ENCODE measurements at places on chromosomes 2 and 18.

GRCh38 chr2:134435505-134435904 is 181.6 kb downstream of the MGAT5 start:
- DNase-seq = no peak

- peak; percentile 49 for DNase-seq
Measured at GRCh38 chr2:126886211-126886915, 12.3 kb upstream of the TEX51 start.

DNA sequence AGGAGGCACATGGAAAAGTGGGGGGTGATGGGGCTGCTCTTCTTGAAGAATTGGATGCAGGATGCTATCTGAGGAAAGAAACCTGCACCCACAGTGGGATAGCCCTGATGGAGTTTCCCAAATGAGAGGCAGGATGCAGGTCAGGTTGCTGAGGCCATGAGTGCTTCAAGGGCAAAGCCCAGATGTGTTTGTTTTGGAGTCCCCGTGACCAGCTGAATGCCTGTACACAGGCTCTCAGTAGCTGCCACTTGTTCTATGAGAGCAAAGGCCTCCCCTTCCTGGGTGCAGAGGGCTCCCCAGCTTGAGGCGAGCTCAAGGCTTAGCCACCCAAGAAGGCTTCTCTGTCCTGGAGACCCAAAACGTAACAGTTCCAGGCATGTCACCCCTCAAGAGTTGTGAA is 192.7 kb downstream of the SEPTIN10 start:
- DNase-seq = no peak

DNA sequence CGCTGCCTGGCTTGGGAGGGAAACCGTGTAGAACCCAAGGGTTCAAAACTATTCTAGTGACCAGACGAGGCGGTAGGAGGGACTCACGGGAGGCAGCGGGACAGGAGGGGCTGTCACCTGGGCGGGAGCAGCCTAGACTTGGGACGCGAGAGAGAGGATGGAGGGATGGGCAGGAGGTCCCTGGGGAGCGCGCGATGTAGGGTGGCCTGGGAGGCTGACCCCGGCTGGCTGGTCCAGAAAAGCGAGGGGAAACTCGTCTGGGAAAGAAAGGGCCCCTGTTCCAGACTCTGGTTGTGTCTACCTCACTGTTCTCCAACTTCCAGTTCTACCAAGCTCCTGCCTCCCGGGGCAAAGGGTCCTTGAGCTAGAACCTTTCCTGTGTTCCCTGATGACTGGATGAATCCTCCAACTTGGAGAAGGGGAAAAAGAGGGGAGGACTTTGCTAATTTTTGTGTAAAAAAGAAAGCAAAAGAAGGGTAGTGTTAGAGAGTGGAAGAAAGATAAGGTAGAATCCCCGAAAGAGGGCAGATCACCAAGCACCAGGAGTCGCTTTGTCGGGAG is 1.4 kb downstream of the DOK6 start:
- DNase-seq = peak; percentile 28

DNA sequence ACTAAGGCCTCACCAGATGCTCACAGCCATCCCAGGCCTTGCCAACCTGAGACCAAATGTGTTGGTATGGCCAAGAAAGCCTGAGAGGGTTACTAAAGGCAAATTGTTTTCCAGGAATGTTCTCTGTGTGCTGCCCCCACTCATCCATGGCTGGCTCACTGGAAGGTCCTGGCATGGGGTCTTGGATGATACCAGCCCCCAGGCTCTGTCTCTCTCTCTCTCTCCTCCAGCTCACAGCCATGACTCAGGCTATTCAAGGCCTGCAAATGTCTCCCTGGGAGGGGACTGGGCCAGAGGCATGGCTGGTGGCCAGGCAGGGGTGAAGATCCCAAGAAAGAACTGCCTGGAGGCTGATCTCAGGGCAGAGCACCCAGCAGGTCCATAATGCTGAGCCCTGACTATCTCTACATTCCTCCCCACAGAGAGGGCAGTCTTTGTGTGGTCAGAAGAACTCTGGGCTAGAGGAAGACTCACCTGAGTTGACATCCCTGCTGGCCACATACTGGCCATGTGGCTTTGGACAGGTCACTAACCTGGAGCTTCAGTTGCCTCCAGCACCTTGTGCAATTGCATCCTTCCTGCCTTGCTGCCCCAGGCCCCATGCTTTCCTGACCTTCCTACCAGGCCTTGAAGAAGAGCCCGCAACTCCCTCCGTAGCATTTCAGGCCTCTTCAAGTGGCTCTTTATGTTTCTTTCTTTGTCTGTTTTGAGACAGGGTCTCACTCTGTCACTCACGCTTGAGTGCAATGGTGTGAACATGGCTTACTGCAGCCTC is 150.4 kb downstream of the ZFP36L2 start:
- no peak for DNase-seq

GRCh38 chr2:10238991-10239485 is 63.7 kb upstream of the HPCAL1 start:
- DNase-seq = no peak

DNA sequence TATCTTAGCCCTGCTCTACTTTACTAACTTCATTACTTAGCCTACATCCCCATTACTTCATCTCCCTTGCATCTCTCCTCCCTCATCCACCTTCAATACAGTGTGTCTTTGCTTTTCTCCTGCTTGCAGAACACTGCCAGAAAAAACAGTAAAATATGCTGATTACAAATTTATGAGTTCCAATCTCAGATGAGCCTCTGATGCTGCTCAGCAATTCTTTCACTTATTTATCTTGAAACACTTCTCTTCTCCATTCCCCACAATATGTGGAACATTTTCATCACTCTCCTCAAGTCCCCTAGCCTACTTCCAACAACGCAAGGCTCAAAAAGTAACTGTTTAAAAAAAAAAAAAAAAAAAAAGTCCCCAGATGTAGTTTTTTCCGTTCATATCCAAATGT is 7.1 kb downstream of the VPS54 start:
- no peak for DNase-seq

DNA sequence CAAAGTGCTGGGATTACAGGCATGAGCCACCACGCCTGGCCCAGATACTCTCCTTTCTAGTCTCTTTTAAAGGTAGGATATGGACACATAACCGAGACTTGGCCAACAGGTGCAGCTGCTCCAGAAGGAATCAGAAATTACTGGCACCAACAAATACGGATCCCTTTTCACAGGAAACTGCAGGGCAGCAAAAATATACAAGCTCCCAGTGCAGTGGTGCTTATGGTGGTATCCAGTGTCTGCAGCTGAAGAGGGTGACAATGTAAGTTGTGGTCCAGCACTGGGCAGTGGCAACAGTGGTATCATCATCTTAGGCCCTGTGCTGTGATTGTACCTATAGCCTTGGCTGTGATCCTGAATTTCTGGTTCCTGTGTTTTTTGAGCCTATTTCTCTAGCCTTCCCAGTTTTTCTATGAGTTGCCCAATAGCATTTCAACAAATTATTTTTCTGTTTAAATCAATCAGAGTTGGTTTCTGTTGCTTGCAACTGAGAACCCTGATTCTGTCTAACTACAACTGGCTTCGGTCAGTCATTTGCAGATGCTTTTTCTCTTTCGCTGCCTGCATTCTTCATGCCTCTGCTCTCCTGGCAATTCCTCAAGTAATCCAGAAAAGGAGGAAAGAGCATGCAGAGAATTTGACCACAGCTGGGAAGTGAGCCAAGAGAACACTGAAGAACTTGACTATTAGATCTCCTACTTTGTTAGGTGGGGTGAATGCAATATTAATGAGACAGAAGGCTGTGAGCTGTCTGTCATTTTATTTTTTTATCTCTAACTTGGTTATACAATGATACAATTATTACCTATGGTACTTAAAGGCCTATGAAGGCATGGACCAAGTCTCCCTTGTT is 30.8 kb upstream of the EML4 start:
- no peak for DNase-seq

DNA sequence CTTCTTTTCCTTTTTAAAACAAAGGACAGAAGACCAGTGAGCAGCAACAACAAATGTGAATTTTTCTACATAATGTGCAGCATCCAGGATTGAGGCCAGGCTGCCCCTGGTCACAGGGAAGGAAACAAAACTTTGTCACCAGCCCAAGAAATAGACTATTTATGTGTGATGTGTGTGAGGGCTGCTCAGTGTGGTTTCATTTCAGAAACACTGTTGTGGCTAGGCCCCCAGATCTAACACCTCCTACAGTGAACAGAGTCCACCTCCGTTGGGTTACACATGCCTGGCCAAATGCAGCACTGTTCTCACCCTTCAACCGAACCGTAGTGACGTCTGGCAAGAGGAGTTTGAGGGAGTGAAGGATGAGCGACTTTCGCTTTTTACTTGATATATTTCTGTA is 146.3 kb upstream of the RIOK3 start:
- DNase-seq = no peak

GRCh38 chr2:207154556-207155510 is 10.9 kb downstream of the KLF7 start:
- DNase-seq = no peak

GRCh38 chr2:62379566-62379965 is 126.4 kb downstream of the TMEM17 start:
- no peak for DNase-seq

DNA sequence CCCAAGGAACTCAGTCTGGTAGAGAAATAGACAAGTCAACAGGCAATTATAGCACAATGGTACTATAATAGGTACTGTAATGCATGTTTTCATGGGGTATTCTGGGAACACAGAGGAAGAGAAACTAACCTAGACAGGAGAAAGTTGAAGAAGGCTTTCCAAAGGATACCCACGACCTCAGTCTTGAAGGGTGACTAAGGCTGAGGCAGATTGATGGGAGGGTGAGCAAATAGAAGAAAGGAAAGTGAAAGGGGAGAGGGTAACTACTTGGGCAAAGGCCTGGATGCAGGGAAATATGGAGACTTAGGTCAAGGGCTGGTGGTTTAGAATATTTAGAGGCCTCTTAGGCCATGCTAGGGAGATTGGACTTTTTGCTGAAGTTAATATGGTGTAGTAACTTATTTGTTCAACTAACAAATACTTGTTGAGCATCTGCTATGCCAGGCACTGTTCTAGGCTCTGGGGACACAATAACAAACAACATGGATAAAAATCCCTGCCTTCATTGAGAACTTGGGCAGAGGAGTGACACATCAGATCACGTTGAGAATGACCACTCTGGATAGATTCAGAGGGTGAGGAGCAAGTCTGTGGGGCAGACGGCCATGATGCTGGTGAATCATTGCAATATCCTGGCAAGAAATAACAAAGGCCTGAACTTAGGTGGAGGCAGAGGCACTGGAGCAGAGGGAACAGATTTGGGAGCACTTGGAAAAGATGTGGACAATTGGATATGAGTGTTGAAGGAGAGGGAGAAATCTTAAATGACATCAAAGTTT is 56.4 kb downstream of the PLB1 start:
- no peak for DNase-seq

DNA sequence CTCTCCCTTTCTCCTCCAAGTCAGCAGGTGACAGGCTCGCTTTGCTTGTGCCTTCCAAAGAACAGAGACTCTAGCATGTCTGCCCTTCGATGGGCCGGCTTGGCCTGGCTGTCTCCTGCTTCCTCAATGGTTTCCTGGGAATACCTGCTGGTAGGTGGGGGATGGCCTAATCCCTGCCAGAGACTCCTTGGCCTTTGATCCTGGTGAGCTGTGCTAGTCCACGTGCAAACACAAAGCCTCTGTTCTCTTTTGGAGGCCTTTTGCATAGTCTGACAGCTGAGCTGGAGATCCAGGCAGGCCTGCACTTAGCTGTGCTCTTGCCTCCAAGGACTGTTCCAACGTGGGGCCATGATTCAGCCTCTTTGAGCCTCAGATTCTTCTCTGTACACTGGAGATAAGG is 67.6 kb downstream of the ARL4C start:
- no peak for DNase-seq

All from activated CD4-positive, CD25-positive, alpha-beta regulatory T cell treated with anti-CD3 and anti-CD28 coated beads, Interleukin-2, amount 50 U/mL, for 72 hours (primary cell).